ENCODE measurements at places on chromosomes 7 and 10. TPM values are rescaled to one million over a fixed set of nuclear protein-coding genes. Genes with fewer than 3 reads are reported as not detected.

DNA sequence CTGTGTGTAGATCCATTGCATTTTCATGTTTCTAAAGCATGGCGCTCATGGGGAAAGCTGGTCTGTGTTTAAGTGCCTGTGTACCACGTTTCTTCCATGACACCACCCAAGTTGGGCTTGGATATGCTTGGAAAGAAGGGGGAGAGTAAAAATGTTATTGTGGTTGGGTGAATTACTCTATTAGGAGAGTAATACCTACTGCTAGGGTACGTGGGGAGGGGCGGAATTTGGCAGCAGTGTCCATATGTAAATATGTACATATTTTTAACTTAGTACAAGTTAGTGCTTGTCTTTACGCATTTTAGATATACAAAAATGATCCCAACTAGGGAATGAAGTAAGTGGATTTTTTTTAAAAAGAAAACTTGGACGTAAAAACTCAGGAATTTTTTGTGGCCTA is 42.9 kb upstream of the SAMD8 start:
- no peak overlapping the region for H3K4me3 ChIP-seq
- H3K27me3 ChIP-seq = no peaks in the 10 kb centered on the region

CCDC146 gene
- polyA plus RNA-seq = 19.4 TPM

MYL10 gene
- polyA plus RNA-seq = 0.18 TPM

CPEB3 gene
- polyA plus RNA-seq = 3.6 TPM

NUTM2B gene
- 2.5 TPM for polyA plus RNA-seq

GRCh38 chr7:155788616-155789000 is 23.7 kb downstream of the SHH start:
- peaks cover 26% of the 10 kb centered on the region for H3K27me3 ChIP-seq
- H3K27ac ChIP-seq = no peak overlapping the region
- peaks cover 7% of the 10 kb centered on the region for H3K36me3 ChIP-seq
- H3K4me3 ChIP-seq = no peak overlapping the region
- H3K4me1 ChIP-seq = peaks cover 9% of the 10 kb centered on the region
- DNase-seq = no peak

MINDY4 gene
- 56.0 TPM for polyA plus RNA-seq

PARP12 gene
- 36.4 TPM for polyA plus RNA-seq

CRHR2 gene
- polyA plus RNA-seq = 0.41 TPM

DNA sequence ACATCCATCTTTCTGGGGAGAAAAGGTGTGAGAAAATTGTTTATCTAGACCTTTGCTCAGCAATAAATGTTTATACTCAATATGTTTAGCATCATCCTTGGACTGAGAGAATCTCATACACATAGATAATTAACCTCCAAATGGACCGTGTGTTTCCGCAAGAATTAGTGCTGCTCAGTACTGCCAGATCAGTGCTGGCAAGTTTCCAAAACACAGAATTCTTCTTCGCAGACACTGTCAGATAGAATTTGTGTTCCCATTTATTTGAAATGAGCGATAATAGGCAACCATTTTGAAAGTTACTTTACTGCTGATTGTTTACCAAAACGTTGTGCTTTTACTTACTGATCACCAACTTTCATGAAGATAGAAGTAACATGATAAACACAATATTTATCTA is 33.7 kb downstream of the STAMBPL1 start:
- H3K36me3 ChIP-seq = no peaks in the 10 kb centered on the region
- no peaks in the 10 kb centered on the region for H3K4me1 ChIP-seq
- no peak overlapping the region for H3K27ac ChIP-seq
- no peaks in the 10 kb centered on the region for H3K27me3 ChIP-seq

DNA sequence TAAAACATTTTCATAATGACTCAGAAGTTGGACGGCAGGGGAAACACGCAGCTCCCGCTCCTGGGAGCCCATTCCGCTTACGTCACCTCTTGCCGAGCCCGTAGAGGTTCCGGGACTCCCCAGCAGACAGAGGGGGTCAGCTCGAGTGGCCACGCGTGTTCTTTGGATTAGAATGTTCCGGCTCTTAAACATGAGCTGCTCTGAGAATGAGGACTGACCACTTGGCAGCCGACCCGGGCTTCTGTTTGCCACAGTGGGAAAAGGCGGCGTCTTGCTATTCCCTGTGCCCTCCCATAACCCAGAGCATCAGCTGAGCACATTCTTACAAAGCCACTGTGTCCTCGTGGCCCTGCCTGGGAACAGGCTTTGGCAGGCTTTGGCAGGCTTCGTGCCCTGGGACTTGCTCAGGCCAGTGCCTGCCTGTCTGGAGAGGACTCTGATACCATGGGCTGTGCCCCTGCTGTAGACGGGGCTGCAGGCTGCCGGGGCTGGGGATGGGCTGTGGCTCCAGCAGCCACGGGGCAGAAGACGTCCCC is 40.1 kb downstream of the PFKP start:
- DNase-seq = peak; percentile 87
- H3K36me3 ChIP-seq = no peaks in the 10 kb centered on the region
- peak overlapping the region; percentile 85 for H3K27ac ChIP-seq
- H3K4me1 ChIP-seq = no peaks in the 10 kb centered on the region
- no peaks in the 10 kb centered on the region for H3K27me3 ChIP-seq
- no peak overlapping the region for H3K4me3 ChIP-seq

SPDYE2B gene
- 2.9 TPM for polyA plus RNA-seq

OR6V1 gene
- not detected for polyA plus RNA-seq

- no peak for DNase-seq
- H3K4me1 ChIP-seq = no peaks in the 10 kb centered on the region
- H3K27ac ChIP-seq = no peak overlapping the region
These were observed 167.6 kb downstream of the VTI1A start for GRCh38 chr10:112614586-112614985.

LHPP gene
- 14.5 TPM for polyA plus RNA-seq

DNA sequence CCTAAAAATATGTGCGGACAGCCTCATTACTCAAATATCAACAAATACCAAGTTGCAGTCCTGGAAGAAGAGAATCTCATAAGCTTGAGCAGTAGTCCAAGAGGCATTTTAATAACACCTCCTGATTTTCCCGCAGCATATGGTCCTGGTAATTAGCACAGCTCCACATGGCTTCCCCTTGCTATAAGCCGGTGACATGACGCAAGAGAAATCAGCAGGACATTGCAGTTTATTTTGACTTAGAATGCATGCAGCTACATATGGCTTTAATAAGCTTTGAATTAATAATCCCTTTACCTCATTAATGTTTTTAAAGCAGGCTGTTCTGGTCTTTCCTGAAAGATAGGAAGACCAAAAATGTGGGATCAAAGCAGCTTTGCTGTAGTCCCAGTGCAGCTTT is 137.6 kb downstream of the RAMP3 start:
- no peak overlapping the region for H3K4me3 ChIP-seq
- no peak for DNase-seq
- no peak overlapping the region for H3K27ac ChIP-seq
- no peaks in the 10 kb centered on the region for H3K4me1 ChIP-seq
- no peaks in the 10 kb centered on the region for H3K36me3 ChIP-seq

ZNF804B gene
- polyA plus RNA-seq = 0.14 TPM

GRCh38 chr7:2445898-2446555 is 30.2 kb downstream of the GRIFIN start:
- no peak overlapping the region for H3K27ac ChIP-seq
- DNase-seq = no peak
- H3K4me3 ChIP-seq = no peak overlapping the region
- no peaks in the 10 kb centered on the region for H3K27me3 ChIP-seq

GRCh38 chr10:127242914-127243313 is 46.5 kb upstream of the INSYN2A start:
- no peaks in the 10 kb centered on the region for H3K36me3 ChIP-seq
- H3K27ac ChIP-seq = no peak overlapping the region
- no peak overlapping the region for H3K4me3 ChIP-seq
- no peak for DNase-seq
- no peaks in the 10 kb centered on the region for H3K4me1 ChIP-seq
- no peaks in the 10 kb centered on the region for H3K27me3 ChIP-seq

GIMAP7 gene
- polyA plus RNA-seq = 32.9 TPM

- no peak for DNase-seq
- no peak overlapping the region for H3K4me3 ChIP-seq
- peaks cover 9% of the 10 kb centered on the region for H3K4me1 ChIP-seq
These were observed 83.2 kb downstream of the MLLT10 start for GRCh38 chr10:21617267-21617666.

NRP1 gene
- 179 TPM for polyA plus RNA-seq

DNA sequence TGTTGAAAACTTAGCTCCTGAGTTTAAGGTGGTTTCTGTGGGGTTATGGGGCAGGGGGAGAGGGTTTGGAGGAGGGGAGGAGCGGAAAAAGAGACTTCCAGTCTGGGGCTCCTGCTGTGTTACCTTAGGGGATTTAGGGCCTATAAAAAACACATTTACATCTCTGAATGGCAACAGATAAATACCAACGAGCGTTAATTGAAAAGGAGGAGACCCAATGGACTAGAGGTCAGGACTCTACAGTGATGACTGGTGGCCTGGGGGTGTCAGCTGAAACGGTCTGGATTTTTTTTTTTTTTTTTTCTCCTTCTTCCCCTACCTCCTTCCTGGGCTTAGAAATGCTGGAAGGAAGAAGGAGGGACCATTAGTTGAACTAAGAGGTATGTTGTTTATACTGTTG is 47.4 kb downstream of the AUTS2 start:
- H3K27ac ChIP-seq = no peak overlapping the region
- H3K4me3 ChIP-seq = no peak overlapping the region
- H3K27me3 ChIP-seq = no peaks in the 10 kb centered on the region

SPDYE2 gene
- polyA plus RNA-seq = 7.2 TPM

NYAP1 gene
- polyA plus RNA-seq = 3.2 TPM

DNA sequence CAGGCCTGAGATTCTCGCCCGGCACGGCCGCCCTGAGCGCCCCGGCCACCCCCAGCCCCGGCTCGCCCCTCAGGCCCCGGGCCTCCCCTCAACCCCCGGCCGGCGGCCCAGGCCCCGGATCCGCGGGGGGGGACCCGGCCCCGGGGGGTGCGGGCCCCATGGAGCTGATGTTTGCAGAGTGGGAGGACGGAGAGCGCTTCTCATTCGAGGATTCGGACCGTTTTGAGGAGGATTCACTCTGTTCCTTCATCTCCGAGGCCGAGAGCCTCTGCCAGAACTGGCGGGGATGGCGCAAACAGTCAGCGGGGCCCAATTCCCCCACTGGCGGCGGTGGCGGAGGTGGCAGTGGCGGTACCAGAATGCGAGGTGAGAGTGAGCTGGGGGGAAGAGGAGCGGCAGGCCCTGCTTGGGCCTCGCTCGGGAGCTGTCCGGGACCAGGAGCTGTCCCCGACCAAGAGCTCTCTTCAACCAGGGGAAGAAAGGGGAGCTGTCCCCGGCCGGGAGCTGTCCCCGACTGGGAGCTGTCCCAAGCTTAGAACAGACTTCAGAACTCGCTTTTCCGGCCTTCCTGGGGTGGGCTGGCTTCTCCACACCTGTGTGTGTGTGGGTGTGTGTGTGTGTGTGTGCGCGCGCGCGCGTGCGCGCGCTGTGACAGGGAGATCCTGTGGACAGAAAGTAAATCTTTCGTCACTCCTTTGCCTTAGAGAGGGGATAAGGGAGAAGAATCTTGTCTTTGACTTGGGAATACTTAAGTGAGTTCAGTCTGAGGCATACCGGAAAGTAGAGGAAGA is 510 bp downstream of the ZSWIM8 start:
- DNase-seq = peak; percentile 52
- H3K4me1 ChIP-seq = peaks cover 23% of the 10 kb centered on the region
- H3K27ac ChIP-seq = peak overlapping the region; percentile 94
- H3K36me3 ChIP-seq = peaks cover 24% of the 10 kb centered on the region
- no peaks in the 10 kb centered on the region for H3K27me3 ChIP-seq

ADCYAP1R1 gene
- polyA plus RNA-seq = 0.87 TPM

DNA sequence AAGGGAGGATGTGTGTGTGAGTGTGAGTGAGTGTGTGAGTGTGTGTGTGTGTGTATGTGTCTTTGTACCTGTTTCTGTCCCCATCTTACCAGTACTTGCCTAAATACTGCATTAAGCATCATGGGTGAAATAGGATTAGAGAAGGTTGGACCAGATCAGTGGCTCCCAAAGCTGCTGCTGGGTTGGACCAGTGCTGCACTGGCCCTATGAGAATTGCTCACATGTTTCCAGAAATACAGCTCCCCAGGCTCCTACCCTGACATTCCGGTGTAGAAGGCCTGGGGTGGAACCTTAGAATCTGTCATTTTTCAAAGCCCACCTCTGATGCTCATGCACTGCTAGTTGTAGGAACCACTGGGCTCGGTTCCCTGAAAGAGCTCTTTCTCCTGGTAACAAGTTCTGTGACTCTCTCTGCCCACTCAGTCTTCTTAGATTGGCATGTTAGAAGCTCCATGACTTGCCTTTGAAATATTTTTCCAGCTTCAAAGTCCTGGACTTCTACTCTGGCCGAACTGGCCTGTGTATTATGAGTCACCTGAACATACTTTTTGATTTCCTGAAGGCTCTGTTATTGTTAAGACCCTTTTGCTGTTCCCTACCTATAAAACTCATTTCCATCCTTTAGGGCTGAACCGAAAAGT is 224.7 kb downstream of the CUX1 start:
- no peak overlapping the region for H3K4me3 ChIP-seq
- peaks cover 4% of the 10 kb centered on the region for H3K36me3 ChIP-seq
- DNase-seq = no peak
- no peaks in the 10 kb centered on the region for H3K27me3 ChIP-seq

THSD7A gene
- 19.5 TPM for polyA plus RNA-seq

- H3K4me3 ChIP-seq = no peak overlapping the region
- H3K27me3 ChIP-seq = no peaks in the 10 kb centered on the region
- no peaks in the 10 kb centered on the region for H3K4me1 ChIP-seq
- no peaks in the 10 kb centered on the region for H3K36me3 ChIP-seq
- no peak for DNase-seq
These were observed 258.8 kb upstream of the MYO3A start for GRCh38 chr10:25675204-25675603.

CEP55 gene
- polyA plus RNA-seq = 11.1 TPM

GRCh38 chr7:12801107-12801506 is 113.7 kb downstream of the ARL4A start:
- DNase-seq = no peak
- no peaks in the 10 kb centered on the region for H3K27me3 ChIP-seq
- no peaks in the 10 kb centered on the region for H3K4me1 ChIP-seq
- H3K4me3 ChIP-seq = no peak overlapping the region
- no peaks in the 10 kb centered on the region for H3K36me3 ChIP-seq

SPDYE6 gene
- 8.0 TPM for polyA plus RNA-seq

DNA sequence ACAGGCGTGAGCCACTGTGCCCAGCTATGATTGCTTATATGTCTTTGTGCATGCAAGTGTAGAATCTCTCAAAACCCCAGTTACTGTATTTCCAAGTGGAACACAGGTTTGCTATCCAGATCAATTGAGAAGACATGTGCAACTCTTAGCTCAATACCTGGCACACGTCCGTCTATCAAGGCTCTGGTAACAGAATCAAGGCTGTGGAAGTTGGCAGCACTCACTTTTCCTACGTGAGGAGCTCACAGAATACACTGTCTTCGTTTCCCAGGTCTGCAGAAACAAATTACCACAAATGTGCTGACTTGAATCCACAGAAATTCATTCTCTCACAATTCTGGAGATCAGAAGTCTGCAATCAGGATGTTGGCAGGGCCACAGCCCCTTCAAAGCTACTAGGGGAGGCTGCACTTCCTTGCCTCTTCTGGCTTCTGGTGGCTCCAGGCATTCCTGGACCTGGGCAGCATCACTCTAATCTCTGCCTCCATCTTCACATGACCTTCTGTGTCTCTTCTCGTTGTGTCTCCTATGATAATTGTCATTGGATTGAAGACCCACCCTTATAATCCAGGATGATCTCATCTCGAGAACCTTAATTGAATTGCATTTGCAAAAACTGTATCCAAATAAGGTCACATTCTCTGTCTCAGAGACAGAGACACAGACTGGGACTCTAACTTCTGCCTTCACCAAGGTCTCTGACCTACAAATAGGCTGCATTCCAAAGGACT is 84.8 kb upstream of the C7orf33 start:
- H3K4me3 ChIP-seq = no peak overlapping the region
- no peaks in the 10 kb centered on the region for H3K4me1 ChIP-seq
- H3K27ac ChIP-seq = no peak overlapping the region
- DNase-seq = no peak
- peaks cover 21% of the 10 kb centered on the region for H3K27me3 ChIP-seq
- no peaks in the 10 kb centered on the region for H3K36me3 ChIP-seq

MCM7 gene
- 146 TPM for polyA plus RNA-seq

All from left lung (tissue), 14 donors.